ENCODE measurements at places on chromosomes 3 and 15.

GRCh38 chr3:50238549-50239026 is 2.6 kb downstream of the GNAI2 start:
- DNase-seq = no peak

- no peak for DNase-seq
Measured at GRCh38 chr3:106827515-106828213, 549.6 kb upstream of the CCDC54 start.

DNA sequence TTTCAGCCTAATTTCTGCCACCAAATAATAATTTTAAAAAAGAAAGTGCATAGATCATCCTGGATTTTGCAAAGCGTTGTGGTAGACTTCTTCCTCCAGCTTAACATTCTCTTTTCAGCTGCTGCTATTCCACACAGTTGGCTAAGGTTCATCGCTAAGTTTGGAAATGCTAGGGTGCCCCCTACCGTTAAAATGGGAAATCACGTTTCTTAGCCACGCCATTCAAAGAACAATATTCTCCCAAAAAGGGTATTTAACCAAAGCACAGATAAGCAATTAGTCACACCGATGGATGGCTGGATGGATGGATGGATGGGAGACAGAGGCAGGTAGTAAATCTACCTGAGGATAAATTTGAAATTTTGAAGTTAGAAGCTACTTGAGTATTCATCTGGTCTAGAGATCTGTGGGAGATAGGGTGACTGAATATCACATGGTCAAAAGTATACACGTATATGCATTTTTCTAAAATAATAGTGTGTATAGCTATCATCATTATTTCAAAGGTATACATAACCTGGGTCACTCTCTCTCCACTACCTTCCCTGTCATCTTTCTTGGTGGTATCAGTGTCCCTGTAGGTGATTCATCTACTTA is 67.2 kb downstream of the EFHB start:
- DNase-seq = peak; percentile 66

DNA sequence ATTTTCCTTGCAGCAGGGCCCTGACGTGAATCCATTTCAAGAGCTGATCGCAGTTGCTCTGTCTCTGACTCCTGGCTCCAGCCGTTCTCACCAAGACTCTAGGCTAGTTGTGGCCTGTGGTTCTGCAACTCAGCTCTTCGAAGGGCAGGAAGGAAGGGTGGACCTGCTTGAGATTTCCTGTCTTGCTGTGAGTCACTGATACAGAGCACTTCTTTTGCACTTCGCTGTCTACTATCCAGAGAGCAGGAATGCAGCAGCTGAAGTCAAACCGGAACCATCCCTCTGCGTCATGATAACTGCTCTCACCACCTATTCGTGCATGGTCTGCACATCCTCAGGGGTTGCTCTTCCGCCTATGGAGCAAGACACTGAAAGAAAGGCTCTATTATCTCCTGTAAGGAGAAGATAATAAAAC is 59.7 kb downstream of the RAP2B start:
- DNase-seq = peak; percentile 17

GRCh38 chr3:62600033-62600432 is 226.7 kb upstream of the FEZF2 start:
- no peak for DNase-seq

GRCh38 chr3:36992806-36993325 is at the start of gene EPM2AIP1:
Gene EPM2AIP1 (minus strand): TSS chr3:36993131. CDS start chr3:36993077, 54 bp downstream.
- no peak for DNase-seq

DNA sequence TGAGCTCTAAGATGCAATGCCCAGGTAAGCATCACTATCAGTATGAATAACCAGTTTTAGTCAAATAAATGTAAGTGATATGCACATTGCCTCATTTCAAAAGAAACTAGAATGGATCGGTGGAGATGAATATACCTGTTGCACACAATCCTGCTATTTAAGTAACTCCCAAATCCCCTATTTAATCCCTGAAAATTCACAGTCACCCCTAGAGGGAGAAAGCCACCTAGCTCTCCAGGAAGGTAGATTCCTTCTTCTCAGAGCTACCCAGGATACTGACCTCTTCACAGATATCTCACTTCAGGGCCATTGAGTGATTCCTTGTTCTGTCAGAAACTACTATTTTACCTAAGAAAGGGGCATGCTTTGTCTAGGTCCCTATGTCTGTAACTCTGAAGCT is 11.7 kb downstream of the LSAMP start:
- DNase-seq = no peak

DNA sequence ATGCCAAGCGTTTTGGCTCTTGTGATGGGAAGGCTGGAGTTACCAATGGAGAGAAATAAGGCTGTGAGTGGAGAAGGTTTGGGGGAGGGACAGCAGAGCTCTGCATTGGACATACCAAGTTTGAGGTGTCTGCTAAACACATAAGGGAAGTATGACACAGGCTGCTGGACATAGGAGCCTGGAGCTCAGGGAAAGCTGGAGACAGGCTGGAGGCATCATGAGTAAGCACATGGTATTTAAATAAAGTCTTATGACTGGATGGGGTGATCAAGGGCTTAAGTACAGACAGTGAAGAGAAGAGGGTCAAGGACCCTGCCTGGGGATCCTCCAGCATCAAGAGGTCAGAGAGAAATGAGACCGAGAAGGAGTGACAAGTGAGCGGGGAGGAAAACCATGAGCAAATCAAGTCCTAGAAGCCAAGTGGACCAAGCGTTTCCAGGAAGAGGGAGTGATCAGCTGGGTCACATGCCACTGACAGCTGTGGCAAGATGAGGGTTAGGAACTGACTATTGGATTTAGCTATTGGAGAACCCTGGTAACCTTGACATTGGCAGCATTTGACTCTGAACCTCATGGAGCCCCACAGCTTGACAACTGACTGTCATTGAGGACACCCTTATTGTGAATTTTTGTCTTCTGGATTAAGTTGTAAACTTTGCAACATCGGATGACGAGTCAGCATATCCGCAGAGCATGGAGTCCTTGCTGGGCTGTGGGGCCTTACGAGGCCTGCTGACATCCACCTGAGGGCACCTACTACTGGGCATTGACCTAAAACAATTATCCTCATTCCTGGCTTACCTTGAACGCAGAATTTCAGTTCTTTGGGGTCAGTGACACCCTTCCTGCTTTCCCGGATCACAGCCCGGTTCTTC is 78.7 kb upstream of the ETV5 start:
- DNase-seq = no peak

DNA sequence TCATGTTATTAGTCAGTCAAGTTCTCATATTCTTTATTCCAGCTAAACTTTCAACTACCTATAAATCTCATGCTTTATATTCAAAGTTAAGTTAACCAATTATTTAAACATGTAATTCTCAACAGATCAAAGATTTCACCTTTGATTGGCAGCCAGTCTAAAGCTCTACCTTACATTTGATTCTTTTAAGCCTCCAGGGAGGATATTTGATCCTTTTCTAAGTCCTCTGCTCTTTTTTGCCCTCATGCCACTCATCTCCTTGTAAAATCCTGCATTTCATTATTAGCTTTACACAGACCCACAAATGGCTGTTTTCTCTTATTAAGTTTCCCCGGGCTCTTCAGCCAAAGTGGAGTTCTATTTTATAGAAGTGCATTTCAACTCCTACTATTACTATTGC is 134.1 kb downstream of the NLGN1 start:
- no peak for DNase-seq

- DNase-seq = no peak
Measured at GRCh38 chr3:69385723-69386555, at the start of gene FRMD4B. Gene FRMD4B (minus strand): TSS chr3:69386088. CDS start chr3:69385989, 99 bp downstream.

DNA sequence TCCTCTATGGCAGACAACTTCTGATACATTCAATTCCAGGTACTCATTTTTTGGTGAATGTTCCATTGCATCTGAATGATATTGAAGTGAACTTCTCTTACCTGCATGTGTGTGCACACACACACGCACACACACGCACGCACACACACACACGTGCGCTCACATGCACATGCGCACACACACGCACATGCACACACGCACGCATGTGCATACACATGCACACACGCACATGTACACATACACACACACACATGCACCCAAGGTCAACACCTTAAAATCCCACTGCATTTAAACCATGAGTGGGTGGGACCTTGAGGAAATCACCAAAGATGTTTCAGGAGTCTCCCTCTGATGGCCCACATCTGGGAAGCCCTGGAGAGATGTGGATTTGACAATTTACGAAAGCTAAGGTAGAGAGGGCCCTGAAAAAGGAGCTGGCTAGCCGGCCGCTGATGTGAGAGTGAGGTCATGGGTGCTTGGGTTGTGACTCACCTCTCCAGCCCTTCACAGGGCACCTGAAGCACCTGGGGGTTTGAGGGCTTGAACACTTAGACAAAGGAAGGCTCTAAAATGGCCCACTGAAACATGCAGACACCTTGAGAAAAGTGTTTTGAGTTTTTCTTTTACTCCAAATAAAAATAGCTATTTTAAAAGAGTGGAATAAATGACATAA is 269.1 kb upstream of the LRRFIP2 start:
- DNase-seq = no peak

GRCh38 chr15:41917767-41918430 is 24.0 kb upstream of the SPTBN5 start:
- no peak for DNase-seq

- no peak for DNase-seq
Measured at GRCh38 chr3:46228260-46229242, 13.7 kb upstream of the CCR3 start.

DNA sequence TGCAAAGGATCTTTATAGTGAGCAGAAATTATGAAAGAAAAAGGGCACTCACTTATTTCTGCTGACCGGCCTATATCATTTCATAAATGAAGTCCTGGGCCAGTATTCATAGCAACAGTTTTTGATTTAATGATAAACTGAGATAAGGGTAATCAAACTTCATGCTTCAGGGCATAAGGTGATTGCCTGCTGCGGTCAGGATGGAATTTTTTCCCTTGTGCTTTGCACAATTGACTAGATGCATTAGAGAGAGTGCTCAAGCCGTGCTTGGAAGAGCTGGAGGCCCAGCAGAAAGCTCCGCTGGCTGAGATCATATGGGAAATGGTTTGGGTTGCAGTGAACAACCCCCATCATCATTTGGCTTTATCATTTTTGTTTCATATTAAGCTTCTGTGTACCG is 10.4 kb downstream of the SEMA6D start:
- DNase-seq = no peak

GRCh38 chr15:65595960-65596359 is 15.0 kb downstream of the INTS14 start:
- DNase-seq = no peak

DNA sequence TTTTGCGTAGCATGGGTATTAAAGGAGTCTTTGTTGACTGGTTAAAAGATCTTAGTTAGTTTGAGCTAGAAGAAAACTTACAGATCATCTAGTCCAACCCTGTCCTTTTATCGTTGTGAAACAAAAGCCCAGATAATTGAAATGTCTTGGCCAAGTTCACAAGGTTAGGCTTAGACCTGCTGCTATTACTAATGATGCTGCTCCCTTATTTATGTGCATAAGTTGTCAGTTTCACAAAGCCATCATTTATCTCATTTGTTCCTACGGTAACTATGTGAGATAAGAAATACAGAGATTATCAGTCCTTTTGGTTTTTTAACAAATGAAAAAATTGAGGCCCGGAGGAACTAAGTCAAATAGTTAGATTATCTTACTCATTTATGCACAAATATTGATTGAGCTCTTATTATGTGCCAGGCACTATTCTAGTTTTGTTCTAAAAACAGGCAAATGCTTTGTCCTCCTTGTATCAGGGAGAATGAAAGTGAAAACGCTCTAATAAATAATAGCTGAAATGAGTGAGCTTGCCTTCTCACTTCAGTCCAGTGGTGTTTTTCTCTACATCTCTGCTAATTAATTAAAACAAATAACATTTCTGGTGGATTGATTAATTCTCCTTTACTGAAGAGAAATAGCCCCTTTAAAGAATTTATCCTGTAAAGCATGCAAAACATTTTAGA is 49.1 kb upstream of the TPRG1 start:
- no peak for DNase-seq

DNA sequence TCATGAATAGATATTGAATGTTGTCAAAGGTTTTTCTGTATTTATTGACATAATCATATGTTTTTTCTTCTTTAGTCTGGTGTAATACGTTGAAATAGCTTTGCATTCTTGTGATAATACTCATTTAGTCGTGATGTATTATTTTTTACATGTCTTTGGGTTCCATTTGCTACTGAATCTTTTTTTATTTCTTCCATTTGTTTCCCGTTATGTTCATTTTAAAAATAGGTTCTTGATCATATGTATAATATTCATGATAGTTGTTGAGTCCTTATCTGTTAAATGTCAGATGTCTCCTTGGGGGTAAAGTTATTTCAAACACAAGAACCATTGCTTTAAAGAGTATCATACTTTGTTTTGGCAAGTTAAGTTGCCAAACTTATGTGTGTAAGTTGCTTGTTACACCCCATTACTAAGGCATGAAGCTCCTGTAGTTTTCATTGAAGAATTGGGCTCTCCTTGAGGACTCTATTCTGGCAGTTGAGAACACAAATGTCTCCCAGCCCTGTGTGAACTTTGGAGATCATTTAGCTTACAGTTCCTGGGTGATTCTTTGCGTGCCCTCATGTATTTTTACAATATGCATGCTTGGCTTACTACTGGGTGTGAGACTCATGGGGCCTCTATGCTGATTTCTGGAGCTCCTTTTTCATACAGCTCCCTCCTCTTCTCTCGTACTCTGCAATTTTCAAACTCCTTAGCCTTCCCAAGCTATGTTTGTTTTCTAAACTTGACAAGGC is 8.3 kb downstream of the AKAP13 start:
- DNase-seq = no peak

GRCh38 chr3:161171113-161171512 is 50.0 kb upstream of the NMD3 start:
- DNase-seq = no peak

GRCh38 chr3:169771497-169772304 is 1.5 kb upstream of the MYNN start:
- DNase-seq = peak; percentile 91
